Kidney epithelial cell (primary cell): ENCODE measurements at places on chromosomes 12 and 14. TPM values are rescaled to one million over a fixed set of nuclear protein-coding genes. Genes with fewer than 3 reads are reported as not detected.

PPM1H gene
- 20.3 and 21.6 TPM in 2 replicates for total RNA-seq

CDKL1 gene
- 1.2 and 2.4 TPM in 2 replicates for total RNA-seq

- no peak for DNase-seq
These were observed 65.9 kb upstream of the ARHGAP5 start for GRCh38 chr14:32011225-32011624.

DNA sequence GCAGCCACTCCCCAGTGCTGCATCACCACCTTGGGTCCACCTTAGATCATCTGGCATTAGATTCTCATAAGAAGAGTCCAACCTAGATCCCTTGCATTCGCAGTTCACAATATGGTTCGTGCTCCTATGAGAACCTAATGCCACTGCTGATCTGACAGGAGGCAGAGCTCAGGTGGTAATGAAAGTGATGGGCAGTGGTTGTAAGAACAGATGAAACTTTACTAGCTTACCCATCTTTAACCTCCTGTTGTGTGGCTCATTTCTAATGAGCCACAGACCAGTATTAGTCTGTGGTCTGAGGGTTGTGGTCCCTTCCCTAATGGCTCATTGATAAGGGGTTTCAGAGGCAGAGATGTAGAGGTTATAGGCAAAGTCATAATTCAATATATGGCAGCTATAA, 615.9 kb upstream of the MIS18BP1 start:
- no peak for DNase-seq

- DNase-seq = no peak
These were observed 38.1 kb downstream of the ETV6 start for GRCh38 chr12:11687528-11687927.

DNA sequence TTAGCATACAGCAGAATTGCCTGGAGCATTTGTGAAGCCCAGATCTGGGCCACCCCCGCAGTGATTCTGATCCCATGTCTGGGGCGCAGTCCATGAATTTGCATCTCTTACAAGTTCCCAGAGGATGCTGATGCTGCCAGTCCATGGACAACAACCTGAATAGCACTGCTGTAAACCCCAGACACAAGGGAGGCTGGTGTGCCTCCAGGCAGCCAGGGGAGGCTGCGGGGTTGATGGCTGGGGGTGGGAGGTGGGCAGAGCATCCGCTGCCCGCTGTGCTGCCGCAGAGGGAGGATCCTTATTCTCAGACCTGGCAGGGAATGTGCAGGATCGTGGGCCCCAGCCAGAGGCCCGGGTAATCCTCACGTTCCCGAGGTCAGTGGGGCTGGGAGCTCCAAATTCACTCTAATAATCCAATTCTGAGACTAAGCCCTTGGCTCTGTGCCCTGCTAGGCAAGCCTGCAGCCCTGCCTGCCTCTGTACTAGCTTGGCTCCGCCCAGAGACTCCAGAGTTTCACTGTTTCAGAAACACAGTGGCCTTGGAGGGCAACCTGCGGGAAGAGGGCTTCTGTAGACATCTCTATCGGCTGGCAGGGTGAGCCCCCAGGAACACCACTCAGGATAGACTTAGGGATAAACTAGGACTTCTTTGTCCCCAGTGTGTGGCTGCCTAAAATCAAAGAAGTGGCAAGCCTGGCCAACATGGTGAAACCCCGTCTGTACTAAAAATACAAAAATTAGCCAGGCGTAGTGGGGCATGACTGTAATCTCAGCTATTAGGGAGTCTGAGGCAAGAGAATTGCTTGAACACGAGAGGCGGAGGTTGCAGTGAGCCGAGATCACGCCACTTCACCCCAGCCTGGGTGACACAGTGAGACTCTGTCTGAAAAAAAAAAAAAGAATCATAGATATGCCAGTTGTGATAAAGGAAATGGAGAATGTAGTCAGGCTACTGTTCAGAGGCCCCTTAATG, 17.8 kb upstream of the MLEC start:
- no peak for DNase-seq

DNA sequence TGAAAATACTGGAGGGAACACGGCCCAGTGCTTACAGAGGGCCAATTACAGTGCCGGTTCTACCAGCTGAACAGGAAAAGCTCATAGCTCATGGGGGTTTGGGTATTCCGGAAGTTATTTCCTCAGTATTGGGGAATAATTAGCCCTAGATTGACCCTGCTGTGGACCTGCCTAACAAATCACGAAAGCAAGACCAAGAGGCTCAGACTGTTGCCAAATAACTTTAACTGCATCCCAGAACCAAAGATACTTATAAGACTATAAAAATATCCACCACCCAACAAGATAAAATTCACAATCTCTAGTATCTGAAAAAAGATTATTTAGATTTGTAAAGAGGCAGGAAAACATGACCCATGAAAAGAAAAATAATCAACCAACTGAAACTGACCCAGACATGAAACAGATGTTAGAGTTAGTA, 8.0 kb upstream of the OR5AU1 start:
- no peak for DNase-seq

NPFF gene
- total RNA-seq = 3.0 TPM in 1 of 2 replicates, not detected in the other

DNA sequence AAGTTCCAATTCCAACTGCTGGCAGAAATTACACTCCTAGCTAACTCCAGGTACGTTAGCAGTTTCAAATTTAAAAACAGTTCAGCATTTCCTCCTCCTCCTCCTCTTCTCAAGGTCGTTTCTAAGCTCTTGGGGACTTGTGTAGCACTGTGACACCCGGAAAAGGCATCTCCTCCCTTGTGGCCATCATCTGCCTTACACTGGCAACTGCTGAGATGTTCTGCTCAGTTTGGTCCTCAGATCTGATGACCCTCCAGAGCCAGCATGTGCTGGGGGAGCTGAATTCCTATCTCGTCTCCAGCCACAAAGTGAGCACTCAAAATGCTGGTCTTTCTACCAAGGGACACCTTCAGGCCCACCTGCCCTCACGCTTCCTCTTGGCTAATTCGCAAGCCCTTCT, 43.5 kb upstream of the CDKN3 start:
- no peak for DNase-seq

SMOC1 gene
- total RNA-seq = 1.4 and 2.7 TPM in 2 replicates

DNA sequence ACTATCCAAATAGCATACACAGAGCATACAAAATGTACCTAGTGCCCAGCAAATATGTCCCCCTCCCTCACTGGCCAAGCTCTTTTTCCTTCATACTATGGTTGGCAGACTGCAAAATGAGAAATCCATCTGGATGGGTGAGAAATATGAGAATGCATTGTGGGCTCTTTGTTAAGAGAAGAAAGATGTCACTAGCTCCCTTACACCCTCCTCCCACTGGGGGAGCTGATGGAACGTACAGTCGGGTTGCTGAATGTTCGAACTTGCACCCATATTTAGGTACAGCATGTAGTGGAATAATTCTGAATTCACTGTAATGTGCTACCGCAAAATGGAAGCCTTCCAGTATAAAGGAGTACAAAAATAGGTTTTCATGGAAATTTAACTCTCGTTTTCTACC, 377.4 kb downstream of the GRIN2B start:
- DNase-seq = no peak

GRCh38 chr12:92690601-92691000, 12.2 kb upstream of the PLEKHG7 start:
- no peak for DNase-seq

CLEC2D gene
- 6.9 and 10.1 TPM in 2 replicates for total RNA-seq

SERPINA1 gene
- 18.1 and 23.2 TPM in 2 replicates for total RNA-seq

CYP46A1 gene
- total RNA-seq = not detected in 2 replicates

DNA sequence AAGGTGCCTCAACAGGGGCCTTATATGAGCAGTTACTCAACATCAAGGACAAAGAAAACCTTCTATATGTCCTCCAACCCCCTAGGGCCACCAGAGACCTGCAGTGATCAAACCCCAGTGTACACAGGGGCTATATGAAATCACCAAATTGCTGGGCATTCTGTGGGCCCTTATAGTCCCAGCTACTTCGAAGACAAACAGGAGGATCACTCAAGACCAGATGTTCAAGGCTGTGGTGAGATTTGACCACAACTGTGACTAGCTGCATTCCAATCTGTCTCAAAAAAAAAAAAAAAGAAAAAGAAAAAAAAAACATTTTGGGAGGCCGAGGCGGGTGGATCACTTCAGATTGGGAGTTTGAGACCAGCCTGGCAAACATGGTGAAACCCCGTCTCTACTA, 51.0 kb upstream of the PRB2 start:
- no peak for DNase-seq

DNA sequence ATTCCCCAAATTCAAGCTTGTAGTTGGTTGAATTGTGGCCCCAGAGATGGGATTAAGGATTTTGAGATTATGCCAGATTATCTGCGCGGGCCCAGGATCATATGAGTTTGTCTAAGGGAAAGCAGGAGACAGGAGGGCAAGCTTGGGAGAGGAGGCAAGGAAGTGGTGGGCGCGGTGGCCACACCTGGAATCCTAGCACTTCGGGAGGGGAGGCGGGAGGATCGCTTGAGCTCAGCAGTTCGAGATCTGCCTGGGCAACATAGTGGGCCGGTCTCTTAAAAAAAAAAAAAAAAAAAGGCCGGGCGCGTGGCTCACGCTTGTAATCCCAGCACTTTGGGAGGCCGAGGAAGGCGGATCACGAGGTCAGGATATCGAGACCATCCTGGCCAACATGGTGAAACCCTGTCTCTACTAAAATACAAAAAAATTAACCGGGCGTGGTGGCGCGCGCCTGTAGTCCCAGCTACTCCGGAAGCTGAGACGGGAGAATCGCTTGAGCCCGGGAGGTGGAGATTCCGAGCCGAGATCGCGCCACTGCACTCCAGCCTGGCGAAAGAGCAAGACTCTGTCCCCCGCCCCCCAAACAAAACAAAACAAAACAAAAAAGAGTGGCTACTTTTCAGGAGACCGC, 881 bp upstream of the PUS1 start:
- DNase-seq = no peak

DNA sequence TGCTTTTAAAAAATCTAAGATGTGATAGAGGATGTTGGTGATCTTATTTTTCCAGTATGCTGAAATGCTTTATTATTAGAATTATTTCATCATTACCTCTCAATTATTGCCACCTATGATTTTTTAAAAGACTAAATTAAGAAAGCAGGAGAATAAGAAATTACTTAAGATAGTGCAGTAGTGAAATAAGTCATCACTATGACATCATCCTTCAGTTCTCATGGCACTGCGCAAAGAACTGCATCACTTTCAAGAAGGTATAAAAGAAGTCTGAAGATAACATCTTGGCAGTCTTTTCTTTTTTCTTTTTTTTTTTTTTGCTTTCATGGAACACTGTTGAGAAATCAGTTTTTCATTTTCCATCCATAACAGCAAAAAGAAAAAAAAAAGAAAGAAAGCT, 24.4 kb downstream of the NT5DC3 start:
- DNase-seq = no peak

SIRT4 gene
- 0.29 and 2.3 TPM in 2 replicates for total RNA-seq

DNA sequence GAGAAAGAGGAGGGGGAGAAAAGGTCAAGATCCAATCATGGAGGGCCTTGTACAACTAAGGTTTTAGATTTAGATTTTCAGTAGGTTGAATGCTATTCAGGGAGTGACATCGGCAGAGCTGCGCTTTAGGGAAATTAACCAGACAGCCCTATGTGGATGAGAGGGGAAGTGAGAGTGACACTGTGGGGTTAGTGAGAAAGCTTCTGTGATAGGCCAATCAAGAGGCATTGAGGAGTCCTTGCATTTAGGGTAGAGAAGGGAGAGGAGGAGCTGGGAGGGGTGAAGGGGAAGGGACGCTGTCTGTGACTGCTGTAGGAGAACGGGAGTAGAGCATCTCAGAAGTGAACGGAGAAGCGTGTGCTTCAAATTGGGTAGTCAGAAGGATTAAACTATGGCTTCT, 3.4 kb downstream of the HSD17B6 start:
- DNase-seq = no peak
